Temporal lobe (tissue), 4 donors: ENCODE measurements at places on chromosomes 11 and 22. TPM values are rescaled to one million over a fixed set of nuclear protein-coding genes. Genes with fewer than 3 reads are reported as not detected.

CHRNA10 gene
- total RNA-seq, result 0.25 TPM

VPREB1 gene
- not detected for total RNA-seq

PACSIN3 gene
- total RNA-seq, result 3.4 TPM

INS gene
- not detected for total RNA-seq

OTOG gene
- total RNA-seq, result under 0.01 TPM

OR5F1 gene
- not detected for total RNA-seq

FGF19 gene
- not detected for total RNA-seq

BIK gene
- total RNA-seq, result not detected

OR51A2 gene
- total RNA-seq, result not detected

CAVIN3 gene
- total RNA-seq, result 2.7 TPM

TP53I11 gene
- total RNA-seq, result 32.9 TPM

LRRC32 gene
- 2.0 TPM for total RNA-seq

CNTF gene
- total RNA-seq, result 1.2 TPM

OR52H1 gene
- total RNA-seq, result not detected

KRTAP5-7 gene
- total RNA-seq, result not detected

A4GALT gene
- total RNA-seq, result 0.49 TPM

HBE1 gene
- total RNA-seq, result 0.98 TPM

FAM83F gene
- total RNA-seq, result 0.25 TPM

EMSY gene
- total RNA-seq, result 27.0 TPM

SCN4B gene
- total RNA-seq, result 6.4 TPM

PHETA2 gene
- total RNA-seq, result 2.5 TPM

ZNF408 gene
- 4.2 TPM for total RNA-seq

OVOL1 gene
- total RNA-seq, result under 0.01 TPM

CTSW gene
- not detected for total RNA-seq

NDUFS8 gene
- total RNA-seq, result 34.7 TPM

IFITM10 gene
- 0.49 TPM for total RNA-seq

MLC1 gene
- 30.5 TPM for total RNA-seq

RGL4 gene
- total RNA-seq, result not detected

FAT3 gene
- total RNA-seq, result 115 TPM

PATE2 gene
- 0.25 TPM for total RNA-seq

OR6T1 gene
- total RNA-seq, result not detected

SMIM35 gene
- not detected for total RNA-seq

PRDX5 gene
- total RNA-seq, result 87.5 TPM

MRPL49 gene
- 27.0 TPM for total RNA-seq
